ENCODE measurements at places on chromosomes 16 and 17.

GRCh38 chr16:67801883-67802282 is 4.5 kb downstream of the RANBP10 start:
- DNase-seq = no peak

GRCh38 chr16:48507886-48508285 is 102.1 kb downstream of the N4BP1 start:
- no peak for DNase-seq

DNA sequence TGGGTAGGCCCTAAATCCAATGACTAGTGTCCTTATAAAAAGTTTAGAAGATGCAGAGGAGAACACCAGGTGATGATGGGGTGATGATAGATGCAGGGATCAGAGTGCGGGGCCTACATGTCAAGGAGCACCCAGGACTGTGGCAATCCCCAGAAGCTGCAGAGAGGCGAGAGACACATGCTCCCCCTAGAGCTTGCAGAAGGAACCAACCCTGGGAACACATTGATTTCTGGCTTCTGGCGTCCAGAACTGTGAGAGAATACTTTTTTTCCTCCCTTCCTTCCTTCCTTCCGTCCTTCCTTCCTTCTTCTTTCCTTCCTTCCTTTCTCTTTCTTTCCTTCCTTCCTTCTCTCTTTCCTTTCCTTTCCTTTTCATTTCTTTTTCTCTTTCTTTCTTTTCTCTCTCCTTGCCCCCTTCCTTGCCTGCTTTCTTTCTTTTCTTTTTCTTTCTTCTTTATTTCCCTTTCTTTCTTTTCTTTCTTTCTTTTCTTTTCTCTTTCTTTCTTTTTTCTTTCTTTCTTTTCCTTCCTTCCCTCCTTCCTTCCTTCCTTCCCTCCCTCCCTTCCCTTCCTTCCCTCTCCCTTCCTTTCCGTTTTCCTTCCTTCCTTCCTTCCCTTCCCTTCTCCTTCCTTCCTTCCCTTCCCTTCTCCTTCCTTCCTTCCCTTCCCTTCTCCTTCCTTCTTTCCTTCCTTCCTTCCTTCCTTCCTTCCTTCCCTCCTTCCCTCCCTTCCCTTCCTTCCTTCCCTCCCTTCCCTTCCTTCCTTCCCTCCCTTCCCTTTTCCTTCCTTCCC is 134.3 kb downstream of the HAPSTR1 start:
- DNase-seq = no peak

DNA sequence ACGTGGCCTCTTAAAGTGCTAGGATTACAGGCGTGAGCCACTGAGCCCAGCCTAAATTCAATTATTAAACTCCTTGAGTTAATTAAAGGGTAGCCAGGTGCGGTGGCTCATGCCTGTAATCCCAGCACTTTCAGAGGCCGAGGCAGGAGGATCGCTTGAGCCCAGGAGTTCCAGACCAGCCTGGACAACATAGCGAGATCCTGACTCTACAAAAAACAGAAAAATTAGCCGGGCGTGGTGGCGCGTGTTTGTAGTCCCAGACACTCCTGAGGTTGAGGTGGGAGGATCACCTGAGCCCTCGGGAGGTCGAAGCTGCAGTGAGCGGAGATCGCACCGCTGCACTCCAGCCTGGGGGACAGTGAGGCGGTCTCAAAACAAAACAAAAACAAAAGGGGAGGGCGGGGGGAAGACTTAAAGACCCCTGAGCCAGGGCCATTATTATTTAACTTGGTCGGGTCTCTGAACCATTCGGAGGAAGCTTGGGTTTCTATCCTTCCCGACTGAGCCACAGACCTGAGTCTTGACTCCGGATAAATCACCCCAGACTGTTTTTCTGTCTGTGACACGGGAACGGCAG is 19.5 kb downstream of the BCL7C start:
- DNase-seq = no peak

DNA sequence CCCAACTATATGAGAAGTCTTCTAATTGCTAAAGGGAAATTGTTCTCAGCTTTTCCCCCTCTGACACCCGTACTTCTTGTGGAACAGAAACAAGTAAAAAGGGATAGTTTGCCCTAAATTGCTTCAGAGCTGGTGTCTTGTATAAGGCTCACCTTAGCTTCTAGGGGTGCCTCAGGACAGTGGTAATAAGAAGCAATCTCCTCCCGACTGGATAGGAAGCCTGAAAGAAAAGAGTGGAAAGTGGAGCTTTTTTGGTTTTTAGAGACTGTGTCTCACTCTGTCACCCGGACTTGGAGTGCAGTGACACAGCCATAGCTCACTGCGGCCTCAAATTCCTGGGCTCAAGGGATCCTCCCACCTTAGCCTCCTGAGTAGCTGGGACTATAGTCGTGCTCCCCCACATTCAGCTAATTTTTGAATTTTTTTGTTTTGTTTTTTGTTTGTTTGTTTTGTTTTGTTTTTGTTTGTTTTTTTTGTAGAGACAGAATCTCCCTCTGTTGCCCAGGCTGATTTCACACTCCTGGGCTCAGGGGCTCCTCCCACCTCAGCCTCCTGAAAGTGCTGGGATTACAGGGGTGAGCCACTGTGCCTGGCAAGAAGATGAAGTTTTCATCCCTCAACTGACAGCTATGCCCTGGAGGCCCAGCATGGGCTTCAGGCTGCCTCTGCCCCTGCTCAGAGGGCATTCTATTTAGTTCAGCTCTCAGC is 3.4 kb downstream of the TAT start:
- DNase-seq = no peak

- DNase-seq = no peak
Observed at GRCh38 chr17:71558901-71559300, 561.9 kb upstream of the SOX9 start.

DNA sequence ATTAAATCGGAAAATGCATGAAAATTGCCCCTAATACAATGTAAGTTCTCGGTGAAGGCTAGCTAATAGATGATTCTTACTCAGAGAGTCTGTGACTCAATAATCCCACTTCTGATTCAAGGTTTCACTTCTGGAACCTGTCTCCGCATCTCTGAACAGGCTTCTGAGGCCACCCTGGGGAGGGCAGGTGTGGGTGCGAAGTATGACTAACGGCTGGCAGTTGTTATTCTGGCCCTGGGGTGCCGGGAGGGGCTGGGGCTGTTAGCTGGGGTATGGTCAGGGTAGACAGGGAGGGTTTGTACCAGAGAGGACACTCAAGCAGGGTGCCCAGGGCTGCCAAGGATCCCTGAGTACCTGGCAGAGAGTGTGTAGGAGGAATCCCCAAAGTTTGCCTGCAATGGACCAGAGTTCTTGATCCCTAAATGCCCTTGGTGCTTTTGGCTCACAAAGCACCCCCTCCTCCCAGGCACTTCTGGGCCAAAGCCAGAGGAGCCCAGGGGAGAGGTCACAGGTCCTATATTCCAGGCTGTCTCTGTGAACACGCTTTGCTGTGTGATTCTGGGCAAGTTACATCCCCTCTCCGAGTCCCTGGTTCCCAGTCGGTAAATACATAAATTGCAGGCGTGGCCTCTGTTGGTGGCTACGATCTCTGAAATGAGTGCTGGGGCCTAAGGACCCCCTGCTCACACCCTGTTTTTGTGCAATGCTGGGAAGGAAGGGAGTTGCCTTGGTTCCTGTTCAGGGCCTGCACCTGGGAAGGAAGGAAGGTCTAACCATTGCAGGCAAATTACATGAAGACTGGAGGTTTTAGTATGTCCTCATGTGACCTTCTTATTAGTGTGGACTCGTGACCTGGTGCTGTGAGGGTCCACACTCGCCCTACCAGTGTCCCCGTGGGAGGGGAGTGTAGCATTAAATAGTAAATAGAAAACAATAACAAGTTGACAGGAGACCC is 49.9 kb upstream of the CPNE2 start:
- DNase-seq = peak; percentile 56

DNA sequence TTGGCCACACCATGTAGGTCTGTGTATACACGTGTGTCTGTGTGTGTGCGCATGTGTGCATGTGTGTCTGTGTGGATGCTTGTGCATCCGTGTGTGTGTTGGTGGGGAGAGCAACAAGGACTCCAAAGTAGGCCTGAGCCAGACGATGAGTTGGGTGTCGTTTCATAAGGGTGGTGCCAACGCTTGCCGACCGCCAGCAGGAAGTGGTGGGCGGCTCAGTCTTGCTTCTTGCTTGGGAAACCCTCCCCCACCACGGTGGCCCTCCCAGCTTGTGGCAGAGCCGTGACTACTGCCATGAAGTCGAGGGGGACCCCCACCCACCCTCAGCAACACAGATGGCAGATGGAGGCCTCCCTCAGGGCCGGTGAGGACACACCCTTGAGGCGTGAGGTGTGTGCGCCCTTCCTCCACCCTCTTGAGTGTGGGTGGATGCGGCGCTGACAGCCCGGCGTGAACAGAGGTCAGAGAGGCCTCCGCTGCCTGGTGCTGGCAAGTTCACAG is 17.5 kb downstream of the SBK1 start:
- DNase-seq = no peak

DNA sequence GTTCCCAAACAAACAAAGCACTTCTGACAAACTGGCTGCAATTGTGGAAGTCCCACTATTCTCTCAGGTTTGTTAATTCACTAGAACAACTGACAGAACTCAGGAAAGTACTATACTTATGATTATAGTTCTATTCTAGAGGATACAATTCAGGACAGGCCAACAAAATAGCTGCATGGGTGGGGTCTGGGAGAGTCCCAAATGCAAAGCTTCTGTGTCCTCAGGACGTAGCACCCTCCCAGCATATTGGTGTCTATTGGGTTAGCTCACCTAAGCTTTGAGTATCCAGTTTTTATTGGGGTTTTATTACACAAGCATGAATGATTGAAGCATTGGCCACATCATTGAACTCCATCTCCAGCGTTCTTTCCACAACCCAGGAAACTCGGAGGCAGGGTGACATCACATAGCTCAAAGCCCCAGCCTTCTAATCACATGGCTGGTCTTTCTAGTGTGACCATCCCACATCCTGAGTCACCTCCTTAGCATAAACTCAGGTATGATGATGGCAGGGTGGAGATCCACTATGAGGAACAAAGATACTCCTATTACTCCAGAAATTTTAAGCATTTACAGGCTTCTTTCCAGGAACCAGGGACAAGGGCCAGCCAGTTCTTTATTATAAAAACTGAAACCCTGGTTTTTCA is 43.9 kb upstream of the CCNF start:
- no peak for DNase-seq

DNA sequence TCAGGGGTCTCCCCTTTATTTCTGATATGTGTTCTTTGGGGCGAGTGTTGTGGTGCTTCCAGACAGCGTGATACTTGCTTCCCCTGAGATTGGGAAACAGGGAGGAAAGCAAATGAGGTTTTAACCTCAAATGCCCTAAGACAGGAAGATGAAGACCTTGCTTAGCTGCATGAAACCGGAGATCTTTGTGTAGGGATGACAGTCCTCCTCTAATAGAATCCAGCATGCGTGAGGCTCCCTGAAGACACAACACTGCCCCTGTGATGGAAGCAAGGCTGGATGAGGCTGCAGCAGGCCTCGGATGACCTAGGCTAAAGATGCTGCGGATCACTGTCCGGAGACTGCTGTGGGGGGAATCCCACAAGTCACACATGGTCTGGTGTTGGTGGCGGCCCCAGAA is 491.0 kb downstream of the CDH13 start:
- no peak for DNase-seq

DNA sequence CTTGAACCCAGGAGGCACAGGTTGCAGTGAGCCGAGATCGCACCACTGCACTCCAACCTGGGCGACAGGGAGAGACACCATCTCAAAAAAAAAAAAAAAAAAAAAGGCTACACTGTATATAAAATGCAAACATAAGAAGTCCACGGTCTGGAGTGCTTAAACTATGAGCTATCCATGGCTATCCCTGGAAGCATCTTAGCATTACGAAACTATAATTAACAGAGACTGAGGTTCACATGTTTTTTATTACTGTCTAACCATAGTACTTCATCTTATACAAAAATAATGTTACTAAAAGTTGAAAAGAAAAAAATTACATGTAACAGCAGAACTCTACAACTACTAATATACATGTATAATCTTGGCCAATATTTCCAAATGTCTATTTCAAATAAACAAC is 32.8 kb downstream of the HELZ start:
- DNase-seq = no peak

DNA sequence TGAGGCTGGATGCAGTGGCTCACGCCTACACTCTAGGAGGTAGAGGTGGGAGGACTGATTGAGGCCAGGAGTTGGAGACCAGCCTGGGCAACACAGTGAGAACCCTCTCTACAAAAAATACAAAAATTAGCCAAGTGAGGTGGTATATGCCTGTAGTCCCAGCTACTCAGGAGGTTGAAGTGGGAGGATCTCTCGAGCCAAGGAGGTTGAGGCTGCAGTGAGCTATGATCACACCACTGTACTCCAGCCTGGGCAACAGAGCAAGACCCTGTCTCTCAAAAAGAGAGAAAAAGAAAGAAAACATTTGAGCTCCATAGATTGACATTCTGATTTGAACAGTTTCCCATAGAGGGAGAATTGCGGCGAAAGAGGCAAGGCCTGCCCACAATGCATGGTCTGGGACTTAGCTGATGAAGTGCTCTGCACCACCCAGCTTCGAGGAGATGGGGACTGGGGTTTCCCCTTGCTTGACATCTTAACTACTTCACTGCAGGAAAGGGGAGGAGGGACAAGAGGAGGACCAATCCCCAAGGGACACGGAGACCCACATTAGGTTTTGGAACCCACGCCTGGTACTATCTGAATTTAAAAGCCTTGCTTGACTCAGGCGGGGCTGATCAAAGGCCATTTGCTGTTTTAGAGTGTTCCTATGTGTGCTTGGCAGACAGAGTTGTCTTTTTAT is 21.7 kb downstream of the MSI2 start:
- DNase-seq = no peak

- no peak for DNase-seq
Observed at GRCh38 chr17:78130090-78130436, 508 bp upstream of the TMC8 start.

DNA sequence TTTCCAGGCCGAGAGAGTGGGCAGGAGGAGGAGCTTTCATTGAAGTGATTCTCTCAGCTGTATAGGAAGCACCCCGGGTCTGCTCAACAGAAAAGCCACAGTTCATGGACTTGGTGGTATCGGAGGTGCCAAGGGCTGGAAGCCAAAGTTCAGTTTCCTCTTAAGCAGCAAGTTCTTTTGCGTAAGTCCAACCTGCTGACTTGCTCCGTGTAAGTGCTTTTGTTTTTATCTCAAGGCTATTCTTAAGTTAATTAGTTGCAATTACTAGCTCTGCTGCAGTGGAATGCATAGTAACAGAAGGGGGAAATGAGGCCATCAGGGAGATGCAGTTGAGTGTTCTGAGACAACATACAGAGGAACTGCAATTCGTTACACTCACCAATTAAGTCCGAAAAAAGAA is 44.6 kb downstream of the SMIM36 start:
- no peak for DNase-seq

GRCh38 chr17:75566834-75567233 is 20.8 kb upstream of the MYO15B start:
- DNase-seq = no peak

Data from GM12891 (cell line).